ENCODE measurements at places on chromosomes 4 and X.

GRCh38 chr4:21749924-21750323 lies 198.6 kb downstream of the KCNIP4 start:
- no peak for DNase-seq

DNA sequence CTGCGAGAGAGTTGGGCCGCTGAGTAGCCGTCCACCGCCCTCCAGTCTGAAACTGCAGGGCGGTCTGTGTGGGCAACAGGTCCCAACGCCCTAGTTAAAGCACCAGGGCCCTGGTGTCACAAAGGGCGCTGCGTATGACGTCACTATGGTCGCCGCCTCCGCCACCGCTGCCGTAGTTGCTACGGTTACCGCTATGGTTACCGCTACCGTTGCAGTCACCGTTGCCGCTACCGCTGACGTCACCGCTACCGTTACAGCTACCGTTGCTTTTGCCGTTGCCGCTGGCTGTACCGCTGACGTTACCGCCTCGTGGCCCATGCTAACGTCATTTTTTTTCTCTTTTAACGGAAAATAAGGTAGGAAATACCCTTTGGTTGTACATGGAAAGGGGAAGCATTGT lies at the start of gene PPP1R2C:
Gene PPP1R2C, minus strand, starts transcription at position 68 of the 400 bp plus-strand sequence. CDS start 84 bp downstream, outside the sequence.
- DNase-seq: no peak

DNA sequence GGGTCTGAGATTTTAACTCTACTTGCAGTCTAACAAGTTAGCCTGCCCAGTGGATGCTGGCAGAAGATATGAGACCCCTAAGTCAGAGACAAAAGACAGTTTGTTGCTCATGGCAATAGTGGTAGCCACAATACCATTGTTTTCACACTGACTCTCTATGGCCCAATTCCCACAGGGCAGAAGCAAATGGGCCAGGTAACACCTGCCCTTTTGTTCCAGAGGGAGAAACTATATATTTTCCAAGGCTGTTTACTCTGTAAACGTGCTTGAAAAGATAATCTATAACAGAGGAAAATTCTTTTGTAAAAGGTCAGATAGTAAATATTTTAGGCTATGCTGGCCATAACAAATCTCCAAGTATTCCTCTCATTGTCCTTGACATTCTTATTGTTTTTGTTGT lies 57.2 kb upstream of the NPNT start:
- no peak for DNase-seq

GRCh38 chr4:184154199-184154598 lies 63.5 kb downstream of the ENPP6 start:
- DNase-seq: no peak

GRCh38 chr4:127656047-127656680 lies 23.4 kb downstream of the INTU start:
- DNase-seq: no peak

GRCh38 chr4:6907658-6908191 lies 1.9 kb upstream of the TBC1D14 start:
- DNase-seq: peak; percentile 27

DNA sequence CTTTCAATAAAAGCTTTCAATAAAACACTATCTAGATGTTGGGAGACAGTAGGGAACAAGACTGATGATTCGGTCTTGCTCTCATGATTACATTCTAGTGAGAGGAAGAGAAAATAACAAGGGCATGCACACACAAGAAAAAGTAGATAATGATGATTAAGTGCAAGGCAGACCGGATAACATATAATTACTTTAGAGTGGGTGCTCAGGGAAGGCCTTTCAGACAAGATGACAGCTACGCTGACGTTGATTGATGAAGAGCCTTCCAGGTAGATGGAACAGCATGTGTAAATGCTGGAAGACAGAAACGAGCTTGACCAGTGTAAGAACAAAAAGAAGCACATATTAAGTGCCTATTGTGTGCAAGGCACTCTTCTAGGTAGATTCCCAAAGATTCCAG lies 43.4 kb downstream of the TXK start:
- DNase-seq: no peak

DNA sequence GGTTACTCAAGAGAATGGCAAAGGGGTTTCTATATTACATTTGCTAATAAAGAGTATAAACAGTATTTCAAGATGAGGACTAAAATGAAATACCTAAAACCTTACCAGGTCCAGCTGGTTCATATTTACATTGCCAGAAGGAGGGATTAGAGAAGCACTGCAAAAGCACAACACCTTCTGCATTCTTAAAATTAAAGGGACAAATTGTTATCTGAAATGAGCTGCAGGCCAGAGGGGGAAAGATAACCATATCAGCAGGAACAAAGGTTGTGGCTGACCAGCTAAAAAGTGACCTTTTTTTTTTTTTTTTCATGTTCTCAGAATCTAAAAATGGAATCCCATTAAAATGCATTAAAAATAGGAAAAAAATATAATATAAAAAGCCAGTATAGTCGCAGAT lies 39.7 kb downstream of the AFF2 start:
- DNase-seq: no peak

DNA sequence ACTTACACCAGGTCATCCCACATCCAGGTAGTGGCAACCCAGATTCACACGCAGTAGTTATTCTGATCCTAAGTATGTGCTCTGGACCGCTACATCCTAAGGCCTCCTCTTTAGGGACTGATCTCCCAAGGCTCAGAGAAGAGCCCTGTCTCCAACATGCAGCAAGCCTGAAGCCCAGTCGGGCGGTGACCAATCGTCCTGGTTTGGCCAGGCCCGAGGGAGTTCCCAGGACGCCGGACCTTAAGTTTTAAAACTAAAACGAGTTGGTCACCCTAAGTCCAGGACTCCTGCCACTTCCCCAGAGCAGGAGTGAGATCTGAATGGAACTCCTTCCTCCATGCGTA lies 385 bp downstream of the LYAR start:
- no peak for DNase-seq

DNA sequence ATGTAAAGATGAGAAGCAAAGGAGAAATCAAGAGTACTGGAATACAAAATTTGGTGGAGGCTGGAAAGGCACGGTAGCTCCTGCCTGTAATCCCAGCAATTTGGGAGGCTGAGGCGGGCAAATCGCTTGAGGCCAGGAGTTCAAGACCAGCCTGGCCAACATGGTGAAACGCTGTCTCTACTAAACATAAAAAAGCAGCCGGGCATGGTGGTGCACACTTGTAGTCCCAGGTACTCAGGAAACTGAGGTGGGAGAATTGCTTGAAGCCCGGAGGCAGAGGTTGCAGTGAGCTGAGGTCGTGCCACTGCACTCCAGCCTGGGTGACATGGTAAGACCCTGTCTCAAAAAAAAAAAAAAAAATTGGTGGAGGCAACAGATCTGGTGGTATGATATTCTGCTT lies 1086.0 kb downstream of the NLGN4X start:
- DNase-seq: no peak

DNA sequence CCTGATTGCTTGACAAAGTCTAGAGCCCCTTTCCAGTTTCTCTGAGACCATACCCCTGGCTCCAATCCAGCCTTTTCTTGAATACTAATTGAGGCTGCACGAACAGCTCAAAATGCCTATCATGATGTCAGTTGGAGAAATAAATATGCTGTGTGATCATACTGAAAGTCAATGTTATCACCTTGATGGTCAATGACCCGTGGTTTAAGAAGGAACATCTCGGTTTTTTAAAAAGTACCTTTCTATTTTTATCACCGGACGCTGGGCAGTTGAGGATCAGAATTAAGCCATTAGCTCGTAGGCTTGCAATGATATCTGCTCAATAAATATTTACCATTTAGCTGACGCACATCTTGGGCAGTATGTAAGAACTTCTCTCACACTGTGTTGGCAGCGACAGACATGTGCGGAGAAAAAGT lies 852 bp upstream of the WDR44 start:
- DNase-seq: no peak

GRCh38 chr4:45803994-45804393 lies 319.9 kb downstream of the GABRG1 start:
- no peak for DNase-seq

- no peak for DNase-seq
Measured at GRCh38 chrX:111100191-111100590, 4.2 kb downstream of the PAK3 start.

DNA sequence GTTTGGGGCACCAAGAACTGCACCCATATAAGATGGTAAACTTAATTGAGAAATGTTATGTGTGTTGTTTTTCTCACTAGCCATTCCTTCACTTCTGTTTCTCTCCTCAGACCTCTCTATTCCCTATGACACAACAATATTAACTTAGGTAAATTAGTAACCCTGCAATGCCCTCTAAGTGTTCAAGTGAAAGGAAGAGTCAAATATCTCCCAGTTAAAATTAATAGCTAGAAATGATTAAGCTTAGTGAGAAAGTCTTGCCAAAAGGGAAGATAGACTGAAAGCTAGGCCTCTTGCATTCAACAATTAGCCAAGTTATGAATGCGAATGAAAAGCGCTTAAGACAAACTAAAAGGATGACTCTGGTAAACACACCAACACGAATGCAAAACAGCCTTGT lies 132.9 kb upstream of the KLF8 start:
- no peak for DNase-seq

DNA sequence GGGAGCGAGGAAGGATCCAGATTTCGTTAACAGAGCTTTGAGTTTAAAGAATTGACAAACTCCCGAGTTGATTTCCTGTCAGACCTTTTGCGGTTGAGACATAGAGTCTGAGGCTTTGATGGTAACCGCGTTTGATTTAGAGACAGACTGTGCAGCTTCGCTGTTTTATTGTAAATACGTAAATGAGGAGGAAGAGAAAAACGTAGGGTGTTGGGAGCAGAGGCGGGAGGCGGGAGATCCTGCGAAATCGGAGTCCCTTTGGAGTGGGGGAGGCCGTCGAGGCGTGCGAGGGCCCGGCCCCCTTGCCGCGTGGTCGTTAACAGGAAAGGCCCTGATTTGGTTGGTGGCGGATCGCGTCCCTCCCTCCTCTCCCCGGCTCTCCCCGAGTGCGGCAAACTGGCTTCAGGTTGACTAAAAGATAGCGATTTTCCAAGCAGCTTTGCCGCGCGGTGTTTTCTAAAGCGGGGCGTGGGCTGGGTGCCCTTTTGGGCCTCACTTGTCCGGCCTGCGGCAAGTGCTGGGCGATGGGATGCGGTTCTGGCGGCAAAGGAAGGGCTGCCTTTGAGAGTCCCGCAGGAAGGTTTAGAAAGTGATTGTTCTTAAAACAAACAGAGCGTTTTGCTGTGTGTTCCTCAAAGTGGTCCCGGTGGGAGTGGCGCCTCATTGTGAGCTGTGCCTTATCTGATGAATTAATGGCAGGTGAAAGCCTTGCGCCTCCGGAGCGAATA lies 857 bp downstream of the SCML1 start:
- DNase-seq: peak; percentile 0

DNA sequence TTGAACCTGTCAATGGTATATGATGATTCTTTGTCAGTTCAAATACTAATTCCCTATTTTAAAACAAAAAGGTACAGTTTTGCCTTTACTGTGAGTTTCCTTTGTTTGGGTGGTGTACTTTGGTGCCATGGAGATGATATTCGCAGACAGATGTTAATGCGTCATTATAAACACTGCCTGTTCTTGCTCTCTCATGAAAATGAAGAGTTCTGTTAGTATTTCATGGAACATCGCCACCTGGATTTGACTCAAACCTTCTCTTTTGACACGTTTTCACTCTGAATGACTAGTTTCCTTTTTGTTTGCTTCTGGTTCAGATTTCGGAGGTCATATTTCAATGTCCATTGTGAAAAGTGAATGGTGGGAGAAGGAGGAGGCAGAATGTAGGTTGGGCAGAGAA lies 6.9 kb upstream of the CTSO start:
- no peak for DNase-seq

DNA sequence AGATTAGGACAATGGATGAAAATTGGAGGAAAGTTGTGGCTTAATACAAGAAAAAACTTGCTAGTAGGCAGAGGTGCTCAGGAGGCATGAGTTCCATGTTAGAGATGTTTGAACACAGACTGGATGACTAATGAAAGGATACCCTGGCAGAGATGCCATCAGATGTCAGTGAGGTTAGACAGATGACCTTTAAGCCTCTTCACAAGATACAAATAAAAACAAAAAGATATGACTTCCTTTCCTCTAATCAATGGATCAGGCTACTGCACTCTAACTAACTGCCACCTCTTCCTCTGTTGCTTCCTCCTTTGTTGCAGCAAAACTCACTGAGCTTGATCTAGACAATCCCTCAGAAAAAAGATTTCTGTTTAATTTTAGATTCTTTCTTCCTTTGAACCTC lies 14.7 kb downstream of the STAP1 start:
- DNase-seq: no peak

GRCh38 chr4:184061582-184061981 lies 156.1 kb downstream of the ENPP6 start:
- DNase-seq: no peak

DNA sequence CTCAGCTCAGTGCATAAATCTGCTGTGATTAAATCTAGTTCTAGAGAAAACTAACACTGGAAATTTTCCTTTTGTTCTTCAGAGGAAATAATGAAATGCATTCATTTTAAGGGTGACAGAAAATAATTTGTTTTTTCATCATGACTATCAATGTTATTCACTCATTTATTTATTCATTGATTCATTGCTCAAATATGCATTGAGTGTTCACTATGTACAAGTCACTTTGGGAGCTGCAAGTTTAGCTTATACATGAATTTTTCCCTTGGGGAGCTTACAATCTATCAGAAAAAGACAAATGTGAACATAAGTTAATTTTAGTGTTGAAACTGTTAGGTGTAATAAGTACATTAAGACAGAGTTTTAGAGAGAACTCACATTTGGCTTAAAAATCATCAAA lies 897.8 kb downstream of the CENPC start:
- no peak for DNase-seq

GRCh38 chrX:25527596-25527995 lies 511.8 kb upstream of the ARX start:
- no peak for DNase-seq

DNA sequence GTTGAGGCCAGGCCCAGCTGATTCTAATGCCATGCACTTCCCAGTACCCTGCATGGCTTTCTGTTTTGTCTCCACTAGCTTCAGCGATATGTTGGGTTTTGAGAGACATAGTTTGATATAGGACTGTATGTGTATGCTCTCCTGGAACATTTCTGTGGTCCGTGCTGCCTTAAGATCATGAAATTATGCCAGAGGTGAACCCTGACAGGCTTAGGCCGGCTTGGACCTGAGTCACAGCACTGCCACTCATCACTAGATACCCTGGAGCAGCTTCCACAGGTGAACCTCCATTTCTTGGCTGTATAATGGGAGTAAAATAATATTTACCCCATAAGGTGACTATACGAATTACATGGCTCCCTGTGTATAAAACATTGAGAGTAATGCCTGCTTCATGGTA lies 6.4 kb downstream of the SGMS2 start:
- no peak for DNase-seq

DNA sequence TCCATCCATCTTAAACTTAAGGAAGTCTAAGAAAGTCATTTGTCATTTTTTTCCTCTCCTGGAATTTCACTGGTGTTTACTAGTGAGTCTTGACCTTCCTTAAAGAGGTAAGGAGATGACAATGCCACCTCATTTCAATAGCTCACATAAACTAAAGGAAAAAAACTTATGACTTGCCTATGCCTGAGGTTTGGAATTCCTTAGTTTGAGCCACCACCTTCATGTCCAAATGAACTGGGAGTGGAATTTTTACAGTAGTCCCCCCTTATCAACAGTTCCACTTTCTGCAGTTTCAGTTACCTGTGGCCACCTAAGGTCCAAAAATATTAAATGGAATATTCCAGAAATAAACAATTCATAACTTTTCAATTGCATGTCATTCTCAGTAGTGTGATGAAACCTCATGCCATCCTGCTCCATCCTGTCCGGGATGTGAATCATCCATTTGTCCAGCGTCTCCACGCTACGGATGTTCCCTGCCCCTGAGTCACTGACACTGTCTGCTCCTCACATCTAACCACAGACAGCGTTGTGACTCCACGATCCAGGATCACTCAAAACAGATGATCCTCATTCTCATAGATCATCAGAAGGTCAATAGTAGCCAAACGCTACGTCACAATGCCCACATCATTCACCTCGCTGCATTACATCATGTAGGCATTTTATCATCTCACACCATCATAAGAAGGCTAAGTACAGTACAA lies 177.4 kb downstream of the SH3KBP1 start:
- DNase-seq: no peak
